ENCODE measurements at places on chromosomes 5 and 9.
A peak's percentile ranks its signal among the peaks of the same experiment; 100 is the strongest.

DNA sequence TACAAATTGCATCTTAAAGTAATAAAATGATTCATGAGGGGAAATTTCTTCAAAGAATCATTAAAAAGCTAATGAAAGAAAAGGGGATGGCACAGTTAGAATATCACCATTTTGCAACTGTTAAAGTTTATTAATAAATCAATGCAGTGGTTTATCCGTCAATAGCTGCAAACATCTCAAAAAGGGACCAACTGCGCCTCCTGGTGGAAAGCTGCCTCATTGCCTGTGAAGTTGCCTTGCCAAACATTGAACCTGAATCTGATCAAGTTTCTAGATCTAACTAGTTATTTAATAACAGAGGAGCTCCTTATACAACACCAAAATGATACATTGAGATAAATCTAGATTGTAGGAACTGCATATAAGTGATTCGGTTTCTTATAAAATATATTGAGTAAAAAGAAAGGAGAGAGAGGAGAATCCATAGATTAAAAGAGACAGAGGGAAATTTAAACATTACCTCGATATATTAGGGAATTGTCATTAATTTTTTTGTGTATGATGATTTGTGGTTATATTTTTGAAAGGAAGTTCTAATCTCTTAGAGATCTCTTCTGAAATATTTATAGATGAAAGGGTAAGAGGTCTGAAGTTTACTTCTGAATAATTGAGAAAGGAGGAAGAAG, 6.9 kb upstream of the NDUFB6 start:
- no peak for DNase-seq

DNA sequence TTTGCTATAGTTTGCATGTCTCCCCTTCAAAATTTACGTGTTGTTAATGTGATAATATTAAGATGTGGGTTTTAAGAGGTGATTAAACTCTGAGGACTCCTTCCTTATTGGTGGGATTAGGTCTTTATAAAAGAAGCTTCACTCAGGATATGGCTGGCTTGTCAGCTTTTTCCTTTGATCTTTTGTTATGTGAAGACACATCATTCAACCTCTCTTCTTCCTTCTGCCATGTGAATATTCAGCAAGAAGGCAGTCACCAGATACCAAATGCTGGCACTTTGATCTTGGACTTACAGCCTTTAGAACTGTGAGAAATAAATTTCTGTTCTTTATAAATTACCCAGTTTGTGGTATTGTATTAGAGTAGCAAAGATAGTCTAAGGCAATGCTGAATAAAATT, 855.9 kb upstream of the CDH10 start:
- DNase-seq = no peak

DNA sequence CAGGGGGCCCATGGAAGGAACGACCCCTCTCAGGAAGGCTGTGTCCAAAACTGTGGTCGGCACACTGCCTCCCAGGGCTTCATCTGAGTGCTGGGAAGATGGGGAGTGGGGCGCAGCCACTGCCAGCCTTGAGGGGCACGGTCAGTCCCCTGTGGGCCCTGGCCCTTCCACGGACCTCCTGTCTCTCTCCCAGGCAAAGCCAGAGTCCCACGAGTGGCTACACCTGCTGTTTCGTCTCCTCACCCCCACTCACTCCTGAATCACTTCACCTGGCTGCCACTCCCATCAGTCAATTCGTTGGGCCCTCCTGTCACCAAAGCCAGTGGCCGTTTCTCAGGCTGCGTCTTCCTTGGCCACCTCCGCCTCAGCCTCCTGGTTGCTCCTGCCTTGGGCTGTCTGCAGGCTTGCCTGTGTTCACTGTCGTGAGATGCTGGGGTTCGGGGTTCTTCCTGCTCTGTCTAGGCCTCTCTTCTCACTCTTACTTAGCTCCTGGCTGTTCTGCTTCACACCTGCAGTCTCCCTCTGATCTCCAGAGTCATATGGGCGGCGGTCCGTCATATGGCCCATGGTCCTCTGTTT, 58.8 kb upstream of the RNF130 start:
- no peak for DNase-seq

GRCh38 chr9:135016037-135016640, 71.3 kb upstream of the OLFM1 start:
- no peak for DNase-seq

GRCh38 chr5:180352116-180353047, 754 bp downstream of the GFPT2 start:
- no peak for DNase-seq

DNA sequence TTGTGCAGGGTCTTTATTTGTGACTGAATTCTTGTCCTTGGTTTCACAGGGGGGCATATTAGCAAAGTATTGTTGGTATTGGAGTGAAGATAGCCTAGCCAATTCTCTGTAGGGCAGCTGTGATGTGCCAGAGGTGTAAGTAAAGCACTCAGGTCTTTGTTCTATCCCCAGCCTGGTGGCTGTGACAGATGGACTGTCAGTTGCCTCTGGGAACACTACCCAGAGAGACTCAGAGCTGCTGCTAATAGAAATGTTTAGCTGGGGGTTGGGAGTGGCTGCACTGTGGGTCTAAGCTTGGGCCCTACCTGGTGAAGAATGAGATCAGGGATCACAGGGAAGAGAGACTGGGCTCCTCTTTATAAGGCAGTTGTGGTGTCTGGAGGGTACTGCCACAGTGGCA, 1006.5 kb upstream of the TYRP1 start:
- no peak for DNase-seq

DNA sequence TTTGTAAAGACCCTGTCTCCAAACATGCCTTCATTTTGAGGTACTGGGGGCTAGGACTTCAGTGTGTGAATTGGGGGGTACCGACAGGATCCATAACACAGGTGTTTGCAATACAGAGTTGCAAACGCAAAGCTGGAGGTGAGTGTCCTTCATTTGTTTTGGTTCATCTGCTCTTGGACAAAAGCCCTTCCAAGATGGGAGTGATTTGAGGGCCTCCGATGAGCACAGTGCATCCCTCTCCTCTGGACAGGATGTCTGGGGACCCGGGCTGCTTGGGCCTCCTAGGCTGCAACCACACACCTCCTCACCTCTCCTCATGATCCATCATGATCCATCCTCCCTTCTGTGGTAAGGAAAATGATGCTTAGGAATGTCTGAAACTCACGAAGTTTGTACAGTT, 23.8 kb downstream of the FGD3 start:
- DNase-seq = no peak

DNA sequence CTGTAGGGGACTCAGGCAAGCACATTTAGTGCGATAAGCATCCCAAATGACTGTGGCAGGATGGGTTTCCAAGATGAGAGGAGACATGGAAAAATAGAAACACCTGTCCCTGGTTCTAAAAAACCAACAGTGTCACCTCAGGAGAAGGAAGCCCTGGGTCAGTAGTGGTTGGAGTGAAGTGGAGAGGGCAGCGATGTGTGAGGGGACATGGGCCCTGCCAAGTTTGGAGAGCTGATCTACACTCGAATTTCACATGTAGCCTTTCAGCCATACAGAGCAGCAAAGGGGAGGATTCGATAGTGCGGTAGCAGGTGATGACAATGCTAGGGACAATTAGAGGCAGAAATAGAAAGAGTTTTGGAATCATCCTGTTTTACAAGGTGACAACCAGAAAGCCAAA, 32.6 kb upstream of the LHX2 start:
- DNase-seq = no peak

DNA sequence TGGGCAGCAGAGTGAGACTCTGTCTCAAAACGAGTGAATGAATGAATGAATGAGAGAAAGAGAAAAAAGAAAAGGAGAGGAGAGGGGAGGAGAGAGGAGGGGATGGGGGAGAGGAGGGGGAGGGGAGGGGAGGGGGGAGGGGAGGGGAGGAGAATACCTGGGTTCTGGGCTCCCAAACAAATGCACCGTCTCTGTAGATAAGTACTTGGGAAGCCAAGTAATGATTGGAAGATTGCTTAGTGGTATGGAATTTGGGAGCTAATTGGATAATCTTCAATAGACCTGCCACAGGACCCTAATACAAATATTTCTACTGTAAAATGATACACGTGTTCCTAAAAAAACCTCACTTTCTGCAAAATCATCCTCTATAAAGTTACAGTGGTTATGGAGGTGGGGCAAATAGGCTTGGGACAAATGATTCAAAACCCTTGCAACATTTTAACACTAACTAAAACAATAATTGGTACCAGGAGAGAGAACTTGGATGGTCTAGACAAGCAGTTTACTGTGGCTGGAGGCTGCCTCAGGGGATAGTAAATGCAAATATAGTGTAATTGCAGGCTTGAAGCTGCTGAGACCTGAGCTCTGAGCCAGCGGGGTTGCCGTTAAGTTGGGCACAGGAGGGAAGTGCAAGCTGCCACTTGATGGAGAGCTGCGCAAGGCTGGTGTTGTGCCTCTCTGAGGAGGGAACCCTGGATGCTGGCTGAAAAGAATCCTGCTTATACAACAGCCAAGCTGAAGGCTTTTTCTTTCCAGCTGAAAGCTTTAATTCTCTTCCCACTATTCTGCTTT, 3.5 kb downstream of the HEMGN start:
- DNase-seq = no peak

DNA sequence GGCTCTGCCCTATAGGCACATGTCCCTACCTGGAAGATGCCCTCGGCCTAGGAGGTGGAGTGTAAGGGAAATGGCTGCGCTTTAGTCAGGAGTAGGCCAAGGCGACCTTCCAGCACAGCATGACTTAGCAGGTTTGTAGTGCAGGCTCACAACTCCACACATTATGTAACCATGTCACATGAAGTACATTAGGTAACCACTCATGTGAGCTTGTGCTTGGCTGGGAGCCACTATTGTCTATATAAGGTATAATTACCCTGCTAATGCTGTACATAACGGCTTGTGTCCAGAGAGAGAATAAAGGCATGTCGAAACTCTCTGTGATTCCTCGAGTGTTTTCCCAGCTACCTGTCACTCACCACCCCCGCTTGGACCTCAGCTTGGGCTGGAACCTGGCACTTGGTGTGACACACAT, 74.9 kb downstream of the CAMK4 start:
- DNase-seq = no peak

DNA sequence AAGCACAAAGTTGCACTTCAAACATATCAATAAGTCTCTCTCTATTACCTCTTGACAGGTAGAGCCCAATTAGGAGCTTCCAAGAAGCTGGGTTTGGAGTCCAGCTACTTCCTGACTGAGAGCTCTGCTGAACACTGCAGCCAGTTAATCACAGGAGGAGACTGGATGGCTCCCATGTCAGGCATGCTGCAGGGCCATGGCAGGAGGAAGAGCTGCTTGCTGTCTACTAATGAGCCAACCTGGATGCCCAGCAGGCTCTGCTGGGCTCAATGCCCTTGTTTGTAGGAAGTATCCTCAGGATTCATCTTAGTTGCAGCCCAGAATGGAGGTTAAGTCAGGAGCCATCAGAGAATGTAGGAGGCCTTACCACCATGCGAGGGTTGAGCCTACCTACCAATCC, 91.9 kb downstream of the TMEM215 start:
- DNase-seq = no peak

DNA sequence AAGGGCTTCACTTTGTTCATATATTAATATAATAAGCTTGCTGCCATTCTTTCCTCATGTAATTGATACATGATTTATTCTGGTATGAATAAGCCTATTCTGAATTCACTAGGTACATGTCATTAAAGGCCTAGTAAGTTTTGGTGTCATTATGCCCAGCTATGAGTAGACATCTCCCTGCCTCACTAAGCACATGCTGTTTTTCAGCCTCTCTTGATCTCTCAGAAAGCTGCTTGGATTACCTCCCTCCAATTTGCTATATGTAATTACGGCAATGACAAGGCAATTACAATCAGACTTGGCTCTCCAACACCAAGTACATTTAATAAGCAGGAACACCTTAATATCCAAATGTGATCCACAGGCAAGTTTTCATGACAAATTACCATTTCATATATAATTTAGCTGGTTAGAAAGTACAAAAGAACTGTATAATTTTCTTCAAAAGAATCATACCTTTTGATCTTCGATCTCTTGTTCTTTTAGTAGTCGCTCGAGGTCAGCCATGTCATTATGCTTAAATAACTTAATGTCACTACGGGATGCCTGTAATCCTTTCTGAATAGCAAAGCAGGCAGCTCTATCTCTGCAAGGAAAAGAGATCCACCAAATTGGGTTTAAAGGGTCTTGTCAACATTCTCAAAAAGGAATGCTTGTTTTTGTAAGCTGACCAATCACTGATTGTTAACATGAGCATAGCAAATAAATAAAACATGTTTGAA, 56.3 kb downstream of the SPTLC1 start:
- no peak for DNase-seq

GRCh38 chr5:19855453-19855852, 132.5 kb downstream of the CDH18 start:
- DNase-seq = no peak

- DNase-seq = no peak
Measured at GRCh38 chr9:6551136-6551535, 94.4 kb downstream of the GLDC start.

GRCh38 chr5:43046474-43046873, 6.4 kb upstream of the ANXA2R start:
- DNase-seq = no peak

- no peak for DNase-seq
Measured at GRCh38 chr5:84564321-84565075, 179.8 kb upstream of the EDIL3 start.

GRCh38 chr5:101843055-101843454, 453.0 kb downstream of the SLCO4C1 start:
- DNase-seq = no peak

DNA sequence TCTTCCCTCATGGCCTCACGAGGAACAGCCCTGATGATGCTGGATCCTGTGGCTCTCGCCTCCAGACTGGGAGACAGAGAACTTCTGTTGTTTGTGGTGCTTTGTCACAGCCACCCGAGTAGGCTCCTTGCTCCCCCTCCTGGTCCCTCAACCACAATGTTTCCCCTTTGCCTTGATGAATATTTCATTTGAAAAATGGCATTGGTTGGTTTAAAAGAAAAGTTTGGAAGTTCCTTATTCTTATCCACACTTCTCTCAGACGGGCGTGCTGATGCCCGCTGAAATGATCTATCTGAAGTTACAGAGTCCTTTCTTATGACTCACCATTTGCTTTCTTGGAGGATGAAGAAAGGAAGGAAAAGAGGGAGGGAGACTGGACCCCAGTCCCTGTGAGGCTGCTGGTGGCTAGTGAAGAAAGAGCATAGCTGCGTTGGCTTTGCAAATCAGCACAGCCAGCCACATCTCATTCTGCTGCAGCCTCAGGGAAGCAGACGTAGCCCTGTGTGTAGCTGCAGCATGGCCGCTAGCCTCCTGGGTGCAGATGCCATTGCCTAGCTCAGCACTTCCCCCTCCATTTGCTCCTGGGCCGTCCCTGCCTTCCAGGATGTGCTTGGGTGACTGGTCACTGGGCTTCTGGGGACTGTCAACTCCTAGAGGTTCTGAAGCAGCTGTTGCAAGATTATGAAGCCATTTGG, 185.9 kb downstream of the ERCC6L2 start:
- DNase-seq = peak; percentile 36

DNA sequence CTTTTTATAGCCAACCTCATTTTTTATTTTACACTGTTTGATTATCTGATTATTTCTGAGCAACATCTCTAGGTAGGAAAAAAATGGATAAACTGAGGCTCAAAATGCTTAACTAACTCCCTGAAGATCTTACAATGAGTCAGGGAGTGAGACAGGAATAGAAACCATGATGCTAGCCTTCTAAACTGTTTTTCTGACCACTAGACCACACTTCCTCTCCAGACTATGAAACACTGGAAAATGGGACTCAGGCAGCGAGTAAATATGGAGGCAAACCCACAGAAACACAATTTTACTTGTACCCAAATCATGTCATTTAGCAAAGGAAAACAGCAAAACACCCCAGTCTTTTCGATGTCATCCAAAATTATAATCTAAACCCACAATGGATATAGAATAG, 129.9 kb upstream of the ANKH start:
- DNase-seq = no peak

Data from 8988T (cell line).